ENCODE measurements at places on chromosomes 12 and 14.

- no peak for DNase-seq
Measured at GRCh38 chr14:96091941-96092411, 52.8 kb downstream of the C14orf132 start.

DNA sequence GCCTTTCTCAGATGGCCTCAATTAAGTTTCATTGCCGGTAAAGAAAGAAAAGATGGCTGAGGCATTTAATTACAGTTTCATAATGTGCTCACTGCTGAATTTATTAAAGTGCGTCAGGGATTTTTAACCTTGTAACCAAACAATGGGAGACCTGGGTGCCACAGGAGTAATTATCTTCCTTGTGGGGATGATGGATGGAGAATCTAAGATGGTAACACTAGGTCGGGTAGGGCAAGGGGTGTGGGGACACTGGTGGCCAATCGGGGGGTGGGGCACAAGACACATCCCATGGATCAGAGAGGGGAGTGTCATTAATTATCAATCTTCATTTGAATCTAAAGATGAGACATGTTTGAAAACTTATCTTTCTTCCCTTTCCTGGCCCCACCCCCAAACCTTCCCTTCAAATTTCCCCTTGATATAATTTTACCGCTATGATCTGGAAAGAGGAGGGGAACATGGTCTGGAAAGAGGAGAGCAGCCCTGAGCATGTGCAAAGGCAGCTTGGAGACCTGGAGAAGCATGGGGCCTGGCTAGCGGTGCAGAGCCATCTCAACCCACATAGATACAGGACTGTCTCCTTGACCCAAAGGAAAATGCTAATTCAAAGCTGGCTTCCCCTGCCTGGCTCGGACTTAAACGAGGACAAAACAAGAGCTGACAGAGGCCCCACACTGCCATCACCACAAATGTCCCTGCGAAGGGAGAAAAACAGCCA is 231.3 kb upstream of the NOS1 start:
- no peak for DNase-seq

GRCh38 chr12:99670635-99671034 is 23.1 kb downstream of the GARIN6 start:
- no peak for DNase-seq

GRCh38 chr12:74129702-74130101 is 407.9 kb upstream of the ATXN7L3B start:
- DNase-seq: no peak

- no peak for DNase-seq
Measured at GRCh38 chr14:23101213-23101970, 3.4 kb downstream of the CIROP start.

DNA sequence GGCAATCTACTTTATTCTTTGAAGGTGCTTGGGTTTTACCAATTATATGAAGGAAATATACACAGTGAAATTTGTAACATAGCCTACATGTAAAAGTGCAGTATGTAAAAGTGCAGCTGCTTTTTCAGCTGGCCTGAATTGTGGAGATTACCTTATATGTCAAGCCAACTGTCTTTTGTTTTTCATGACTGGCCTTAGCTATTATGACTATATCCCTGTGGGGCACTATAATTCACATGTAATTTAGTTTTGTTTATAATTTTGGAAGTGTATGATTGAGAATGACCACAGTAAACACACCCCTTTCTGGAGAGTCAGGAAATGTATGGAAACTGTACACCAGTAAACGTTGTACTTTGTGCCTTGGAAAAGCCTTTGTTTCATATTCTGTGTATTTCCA is 435.0 kb upstream of the STXBP6 start:
- DNase-seq: no peak

- DNase-seq: no peak
Measured at GRCh38 chr12:111249757-111250156, 119.1 kb downstream of the PHETA1 start.

DNA sequence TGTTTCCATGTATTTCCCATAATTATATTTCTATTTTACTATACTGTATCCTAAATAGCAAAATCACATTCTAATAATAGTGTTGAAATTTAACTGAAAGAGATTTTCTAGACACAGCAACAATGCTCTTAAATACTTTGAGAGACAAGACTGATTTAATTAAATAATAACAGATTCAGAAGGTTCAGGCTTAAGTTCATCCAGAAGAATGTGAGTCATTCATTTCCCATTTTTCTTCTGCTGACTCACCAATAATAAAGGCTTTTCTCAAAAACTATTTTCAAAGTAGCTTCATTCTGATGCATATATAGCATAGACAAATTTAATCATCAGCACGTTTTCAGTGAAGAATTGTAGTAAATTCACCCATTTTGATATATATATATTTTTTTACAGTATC is 481.4 kb downstream of the MDGA2 start:
- DNase-seq: no peak

- no peak for DNase-seq
Measured at GRCh38 chr12:124573839-124574786, 6.7 kb upstream of the NCOR2 start.

- DNase-seq: no peak
Measured at GRCh38 chr12:125454291-125454690, 389.1 kb downstream of the AACS start.

DNA sequence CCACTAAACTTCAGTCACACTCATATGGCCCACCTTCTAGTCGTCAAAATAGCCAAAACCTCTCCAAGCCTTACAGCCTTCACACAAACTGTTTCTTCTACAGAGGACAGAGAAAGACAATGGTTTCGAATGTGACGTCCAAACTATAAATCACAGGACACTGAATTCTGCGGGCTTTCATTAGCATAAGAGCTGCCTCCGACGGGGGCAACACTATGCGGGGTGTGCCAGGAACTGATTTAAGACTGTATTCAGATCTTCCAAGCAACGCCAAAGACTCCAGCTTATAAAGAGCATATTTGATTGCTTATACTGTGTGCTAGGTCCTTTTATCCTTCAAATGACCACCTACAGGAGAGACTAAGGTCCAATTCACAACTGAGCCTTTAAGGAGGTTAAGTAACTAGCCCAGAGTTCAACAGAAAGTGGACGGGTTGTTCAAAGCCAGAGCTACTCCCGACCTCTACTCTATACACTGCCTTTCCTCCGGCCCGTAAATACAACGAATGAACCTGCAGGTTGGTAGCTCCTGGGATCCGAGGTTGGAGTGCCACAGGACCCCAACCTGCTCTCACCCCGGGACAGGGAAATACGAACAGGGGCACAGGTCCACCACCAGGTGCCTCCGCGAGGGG is 575 bp downstream of the L2HGDH start:
- DNase-seq: no peak

- DNase-seq: no peak
Measured at GRCh38 chr12:129230995-129231394, 377.7 kb downstream of the GLT1D1 start.

GRCh38 chr14:54322246-54322645 is 74.6 kb upstream of the CDKN3 start:
- no peak for DNase-seq

DNA sequence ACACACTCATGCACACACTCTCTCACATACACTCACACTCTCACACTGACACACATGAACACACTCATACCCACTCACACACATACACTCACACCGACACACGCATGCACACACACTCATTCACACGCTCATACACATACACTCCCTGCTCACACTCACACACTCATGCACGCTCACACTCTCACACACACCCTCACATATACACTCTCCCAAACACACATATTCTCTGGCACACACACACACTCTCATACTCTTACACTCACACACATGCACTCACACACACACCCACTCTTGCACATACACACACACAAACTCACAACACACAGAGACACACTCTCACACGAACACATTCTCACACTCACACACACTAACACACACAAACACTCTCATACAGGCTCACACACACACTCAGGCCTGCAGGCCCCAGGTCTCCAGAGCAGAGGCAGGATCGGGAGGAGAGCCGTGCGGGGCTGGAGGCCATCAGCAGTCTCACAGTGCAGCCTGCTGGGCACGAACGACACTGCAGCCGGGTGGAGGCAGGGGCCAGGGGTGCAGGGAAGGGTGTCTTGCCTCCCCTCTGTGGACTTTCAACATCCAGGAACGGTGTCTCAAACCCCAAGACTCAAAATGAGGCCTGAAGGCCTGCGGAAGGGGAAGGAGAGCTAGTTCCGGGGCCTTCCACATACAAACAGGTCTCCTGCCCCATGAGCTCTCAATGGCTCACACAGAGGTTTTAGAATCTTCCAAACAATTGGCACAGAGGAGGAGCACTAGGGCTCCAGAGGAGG is 148.7 kb downstream of the ANO2 start:
- no peak for DNase-seq

- no peak for DNase-seq
Measured at GRCh38 chr12:41466802-41467201, 278.7 kb downstream of the PDZRN4 start.

GRCh38 chr14:22768947-22769346 is 2.5 kb downstream of the OXA1L start:
- no peak for DNase-seq

GRCh38 chr12:51118706-51119105 is 35.3 kb upstream of the CSRNP2 start:
- DNase-seq: no peak

- no peak for DNase-seq
Measured at GRCh38 chr14:102778338-102779083, 1.3 kb downstream of the TRAF3 start.

DNA sequence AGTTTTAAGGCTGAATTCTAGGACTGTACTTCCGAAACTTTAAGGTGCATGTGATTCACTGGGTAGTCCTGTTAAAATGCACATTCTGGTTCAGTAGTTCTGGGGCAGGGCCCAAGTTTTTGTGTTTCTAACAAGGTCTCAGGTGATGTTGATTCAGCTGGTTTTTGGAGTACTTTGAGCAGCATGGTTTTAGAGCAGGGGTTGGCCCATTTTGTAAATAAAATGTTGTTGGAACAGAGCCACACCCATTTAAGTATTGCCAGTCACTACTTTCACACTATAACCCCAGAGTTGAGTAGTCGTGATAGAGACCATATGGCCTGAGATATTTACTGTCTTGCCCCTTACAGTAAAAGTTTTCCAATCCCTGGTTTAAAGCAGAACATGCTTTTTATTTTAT is 111.3 kb downstream of the SYNE2 start:
- no peak for DNase-seq

DNA sequence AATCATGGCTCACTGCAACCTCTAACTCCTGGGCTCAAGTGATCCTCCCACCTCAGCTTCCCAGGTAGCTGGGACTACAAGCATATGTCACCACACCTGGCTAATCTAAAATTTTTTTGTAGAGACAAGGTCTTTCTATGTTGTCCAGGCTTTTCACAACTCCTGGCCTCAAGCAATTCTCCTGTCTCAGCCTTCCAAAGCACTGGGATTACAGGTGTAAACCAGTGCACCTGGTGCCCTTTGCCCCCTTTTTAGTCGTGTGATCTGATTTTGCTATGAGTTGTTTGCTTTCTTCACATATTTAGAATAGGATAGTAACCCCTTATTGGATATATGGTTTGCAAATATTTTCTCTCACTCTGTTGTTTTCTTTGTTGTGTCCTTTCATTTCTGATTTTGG is 1.7 kb upstream of the RAD52 start:
- DNase-seq: no peak

DNA sequence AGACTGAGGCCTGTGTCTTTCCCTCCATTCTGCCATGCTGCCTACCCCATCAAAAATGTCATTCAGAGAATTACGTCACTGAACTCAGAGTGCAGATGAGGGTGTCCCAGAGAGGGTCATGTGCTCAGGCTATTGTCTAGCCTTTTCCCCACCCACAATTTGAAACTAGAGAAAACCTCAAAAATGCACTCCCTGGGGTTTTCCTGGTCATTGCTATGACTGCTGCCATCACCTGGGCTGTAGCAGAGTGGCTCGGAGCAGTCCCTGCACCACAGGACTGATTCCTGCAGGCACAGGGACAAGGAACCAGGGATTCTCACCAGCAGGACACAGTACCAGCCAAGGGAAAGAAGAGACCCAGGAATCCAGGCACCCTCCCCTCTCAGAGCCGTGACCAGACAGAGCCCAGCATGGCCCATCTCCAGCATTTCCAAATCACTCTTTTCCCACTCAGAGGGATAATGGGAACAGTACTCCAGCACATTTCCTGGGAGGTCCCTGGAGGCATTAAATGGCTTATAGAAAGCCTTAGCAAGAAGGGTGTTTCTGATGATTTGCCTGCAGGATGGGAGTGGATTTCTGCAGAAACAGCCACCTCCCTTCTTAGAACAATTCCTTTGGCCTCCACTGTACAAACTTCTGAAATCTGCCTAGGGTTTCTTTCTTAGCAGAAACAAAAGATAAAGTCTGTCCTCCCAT is 45.9 kb downstream of the VWF start:
- no peak for DNase-seq

- DNase-seq: no peak
Measured at GRCh38 chr12:18752947-18753346, 15.0 kb downstream of the CAPZA3 start.

DNA sequence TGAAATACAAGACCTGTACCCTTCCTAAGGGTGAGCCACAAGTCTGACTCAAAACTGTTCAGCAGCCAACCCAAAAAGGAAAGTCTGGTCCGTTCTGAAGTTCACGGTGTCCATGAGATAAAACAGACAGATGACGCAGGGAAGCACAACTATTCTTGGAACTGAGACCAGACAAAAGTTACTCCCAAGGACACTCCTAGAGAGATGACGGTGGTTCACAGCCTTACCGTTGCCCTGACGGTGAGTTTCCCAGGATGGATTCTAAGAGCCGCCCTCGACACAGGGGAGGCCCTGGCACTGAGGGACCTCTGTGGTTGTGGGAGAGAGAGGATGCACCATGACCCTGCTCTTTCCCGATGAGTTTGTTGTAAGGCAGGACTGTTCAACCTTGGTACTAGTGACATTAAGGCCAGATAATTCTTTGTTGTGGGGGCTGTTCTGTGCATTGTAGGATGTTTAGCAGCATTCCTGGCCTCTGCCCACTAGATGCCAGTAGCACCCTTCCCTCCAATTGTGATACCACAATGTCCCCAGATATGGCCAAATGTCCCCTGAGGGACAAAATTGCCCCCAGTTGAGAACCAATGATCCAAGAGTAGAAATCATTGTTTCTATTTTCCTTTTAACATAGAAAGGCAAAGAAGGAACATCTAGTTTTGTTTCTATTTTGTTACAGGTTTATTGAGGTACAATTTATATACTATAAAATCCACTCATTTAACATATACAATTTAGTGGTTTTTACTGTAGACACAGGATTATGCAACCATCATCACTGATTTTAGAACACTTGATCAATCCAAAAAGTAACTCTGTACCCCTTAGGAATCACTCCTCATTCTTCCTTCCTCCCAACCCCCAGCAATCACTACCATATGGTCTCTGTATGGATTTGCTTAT is 23.0 kb downstream of the OR10P1 start:
- DNase-seq: no peak

- no peak for DNase-seq
Measured at GRCh38 chr12:75020068-75020557, 189.5 kb downstream of the KCNC2 start.
